ENCODE measurements at places on chromosomes 4 and X.

DNA sequence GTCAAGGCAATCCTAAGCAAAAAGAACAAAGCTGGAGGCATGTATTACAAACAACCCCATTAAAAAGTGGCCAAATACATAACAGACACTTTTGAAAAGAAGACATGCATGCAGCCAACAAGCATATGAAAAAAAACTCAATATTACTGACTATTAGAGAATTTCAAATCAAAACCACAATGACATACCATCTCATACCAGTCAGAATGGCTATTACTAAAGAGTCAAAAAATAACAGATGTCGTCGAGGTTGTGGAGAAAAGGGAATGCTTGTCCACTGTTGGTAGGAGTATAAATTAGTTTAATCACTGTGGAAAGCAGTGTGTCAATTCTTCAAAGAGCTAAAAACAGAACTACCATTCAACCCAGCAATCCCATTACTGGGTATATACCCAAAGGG is 604.6 kb upstream of the GRIA3 start:
- DNase-seq: no peak

DNA sequence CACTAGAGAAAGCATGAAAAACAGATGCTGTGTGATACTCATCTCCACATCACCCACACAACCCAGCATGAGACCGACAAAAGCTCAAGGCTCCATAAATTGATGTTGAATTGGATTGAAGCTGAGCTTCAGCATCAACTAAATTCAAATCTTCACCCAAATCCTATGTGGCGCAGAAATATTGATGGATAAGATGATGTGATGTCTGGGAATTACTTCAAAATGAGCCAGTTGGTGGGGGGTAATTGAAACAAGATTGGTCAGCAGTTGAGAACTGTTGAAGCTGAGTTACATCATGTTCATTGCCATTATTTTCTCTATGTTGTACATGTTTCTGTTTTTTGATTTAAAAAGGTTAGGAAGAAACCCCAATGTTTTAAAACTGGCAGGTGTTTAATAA is 166.5 kb upstream of the STS start:
- DNase-seq: no peak

GRCh38 chrX:72306085-72306801 is 529 bp upstream of the CITED1 start:
- DNase-seq: peak; percentile 30

DNA sequence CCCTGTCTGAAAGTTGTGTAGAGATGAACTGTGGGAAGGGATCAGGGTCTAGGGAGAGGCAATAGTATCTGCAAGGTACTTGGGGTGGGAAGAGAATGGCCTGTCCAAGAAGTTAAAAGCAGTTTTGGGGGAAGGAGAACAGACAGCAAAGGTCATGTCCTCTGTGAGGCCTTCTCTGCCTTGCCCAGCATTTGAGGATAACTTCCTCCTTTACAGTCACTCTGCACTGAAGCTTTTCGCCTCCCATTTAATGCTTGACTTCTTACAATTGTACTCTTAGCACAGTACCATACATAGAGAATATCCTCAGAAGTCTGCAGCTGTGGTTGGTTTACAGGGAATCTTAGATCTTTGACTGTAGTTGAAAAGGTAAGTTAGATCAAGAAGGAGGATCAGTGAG is 121.8 kb upstream of the AP1S2 start:
- DNase-seq: no peak

DNA sequence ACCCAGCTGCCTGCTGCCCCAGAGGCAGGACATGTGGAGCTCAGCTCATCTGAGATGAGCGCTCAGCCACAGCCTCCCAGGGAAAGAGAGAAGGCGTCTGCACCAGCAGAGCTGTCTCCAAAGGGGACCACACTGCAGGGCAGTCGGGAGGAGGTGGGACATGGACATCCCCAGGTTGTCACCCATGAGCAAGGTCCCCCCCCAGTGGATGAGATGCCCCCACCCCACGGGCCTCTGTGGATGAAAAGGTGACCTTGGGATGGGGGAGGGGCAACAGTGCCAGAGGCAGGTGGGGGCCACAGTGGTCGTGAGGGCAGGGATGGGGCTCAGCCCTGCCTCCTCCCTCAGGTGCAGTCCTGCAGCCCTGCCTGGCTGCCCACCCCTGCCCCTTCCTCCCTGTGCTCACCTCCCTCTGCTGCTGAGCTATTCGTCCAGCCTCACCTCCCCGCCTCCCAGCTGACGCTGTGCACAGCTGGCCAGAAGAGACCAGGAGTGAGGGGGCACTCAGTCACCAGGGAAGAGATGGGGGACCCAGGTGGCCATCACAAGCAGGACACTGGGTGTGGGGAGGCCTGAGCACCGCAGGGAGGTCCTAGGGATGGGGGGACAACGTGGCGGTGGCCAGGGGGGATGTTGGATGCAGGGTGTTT is 9.3 kb downstream of the NKX1-1 start:
- peak; percentile 5 for DNase-seq

DNA sequence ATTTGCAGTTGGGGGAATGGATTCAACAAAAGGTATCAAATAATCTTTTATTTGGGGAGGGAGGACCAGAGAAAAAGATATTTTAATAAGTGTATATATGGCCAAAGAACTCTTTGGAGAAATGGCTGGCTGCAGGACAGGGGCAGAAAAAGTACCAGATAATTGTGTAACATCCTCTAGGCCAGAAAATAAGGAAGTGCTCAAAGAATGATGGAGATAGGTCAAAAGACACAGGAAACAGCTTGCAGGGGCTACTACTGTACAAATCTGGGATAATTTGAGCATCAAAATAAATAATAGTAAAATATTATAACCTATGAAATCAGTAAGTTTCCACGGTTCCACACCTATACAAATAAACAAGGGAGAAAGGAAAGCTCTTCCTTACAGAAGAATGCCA is 34.8 kb downstream of the KLHL5 start:
- no peak for DNase-seq

DNA sequence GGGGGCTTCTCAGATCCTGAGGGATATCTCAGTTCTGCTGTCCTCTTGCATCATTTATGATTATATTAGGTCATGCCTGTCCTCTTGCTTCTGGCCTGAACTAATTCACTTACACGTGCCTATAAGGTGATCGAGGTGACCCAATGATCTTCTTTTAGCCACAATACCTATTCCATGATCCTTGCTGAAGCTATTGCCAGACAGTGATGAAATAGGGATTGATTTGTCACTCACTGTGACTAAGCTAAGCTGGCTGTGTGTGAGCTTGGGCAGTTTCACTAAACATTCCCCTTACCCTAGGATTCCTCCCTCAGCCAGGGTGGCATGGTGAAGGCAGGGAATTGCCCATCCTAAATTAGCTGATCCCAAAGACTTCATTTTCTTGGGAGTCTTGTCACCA is 19.0 kb downstream of the HADH start:
- no peak for DNase-seq

- DNase-seq: no peak
Measured at GRCh38 chr4:116880625-116881024, 204.8 kb downstream of the TRAM1L1 start.

- DNase-seq: no peak
Measured at GRCh38 chrX:41516999-41517765, 70.0 kb downstream of the NYX start.

DNA sequence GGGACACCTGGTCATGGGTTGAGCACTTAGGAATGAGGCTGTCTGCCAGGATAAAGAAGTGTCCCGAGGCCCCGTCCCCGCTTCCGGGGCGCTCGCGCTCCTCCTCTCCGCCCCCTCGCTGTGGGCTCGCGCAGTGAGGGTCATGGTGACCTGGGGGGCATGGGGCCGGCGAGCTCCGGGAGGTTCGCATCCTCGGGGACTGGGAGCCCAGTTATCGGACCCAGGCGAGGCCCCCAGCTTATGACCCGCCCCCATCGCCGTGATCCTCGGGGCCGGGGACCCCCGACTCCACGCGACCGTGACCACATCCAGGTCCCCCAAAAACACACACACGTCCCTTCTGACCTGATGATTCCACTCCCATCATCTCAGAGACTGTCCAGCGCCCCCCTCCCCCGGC is 35.3 kb upstream of the SRPX start:
- no peak for DNase-seq

- DNase-seq: peak; percentile 76
Measured at GRCh38 chr4:683982-684622, 4.8 kb downstream of the SLC49A3 start.
